Naive thymus-derived CD4-positive, alpha-beta T cell (primary cell): ENCODE measurements at places on chromosomes 2 and 18.

- DNase-seq = no peak
These were observed 25.9 kb upstream of the RFX8 start for GRCh38 chr2:101500860-101501259.

DNA sequence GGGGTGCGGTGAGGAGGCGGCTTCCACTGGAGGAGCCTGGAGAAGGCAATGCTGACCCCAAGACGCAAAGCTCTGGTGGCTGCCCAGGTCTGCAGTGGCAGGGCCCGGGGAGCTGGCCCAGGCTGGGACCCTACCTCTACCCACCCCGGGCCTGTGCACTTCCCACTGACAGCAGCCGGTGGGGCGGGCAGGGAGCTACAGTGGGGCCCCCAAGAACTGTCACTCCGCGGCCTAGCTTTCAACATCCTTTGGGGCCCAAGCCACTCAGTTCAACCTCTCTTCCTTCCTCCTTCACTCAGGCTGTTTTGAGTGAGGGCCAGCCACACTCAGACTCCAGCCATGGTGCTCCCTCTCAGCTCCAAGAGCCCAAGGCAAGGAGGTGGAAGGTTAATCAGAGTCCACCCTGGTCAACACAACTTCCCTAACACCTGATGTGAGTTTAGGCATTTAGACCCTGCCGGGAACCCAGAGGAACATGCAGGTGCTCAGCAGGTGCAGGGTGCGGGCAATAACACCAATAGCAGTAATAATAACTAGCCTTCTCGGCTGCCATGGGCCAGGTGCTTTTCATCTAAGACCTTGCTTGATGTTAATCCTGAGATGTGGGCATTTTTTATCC lies 93.6 kb downstream of the ZFP36L2 start:
- no peak for DNase-seq

DNA sequence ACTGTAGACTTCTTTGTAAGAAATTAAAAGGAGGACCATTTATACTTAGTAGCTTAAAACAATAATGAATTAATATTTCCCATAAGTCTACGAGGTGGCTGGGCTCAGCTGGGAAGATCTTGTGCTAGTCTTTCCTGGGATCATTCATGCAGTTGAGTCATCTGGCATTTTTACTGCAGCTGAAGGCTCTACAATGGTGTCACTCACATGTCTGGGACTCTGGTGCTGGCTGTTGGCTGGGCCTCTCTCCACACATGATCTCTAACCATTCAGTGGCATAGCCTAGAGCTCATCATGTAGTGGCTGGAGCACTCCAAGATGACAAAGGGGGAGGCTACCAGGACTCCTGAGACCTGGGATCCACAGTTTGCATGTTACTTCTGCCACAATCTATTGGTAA lies 35.5 kb downstream of the CLASP1 start:
- DNase-seq = no peak

- no peak for DNase-seq
These were observed 43.1 kb downstream of the ACKR3 start for GRCh38 chr2:236612737-236613136.

- DNase-seq = no peak
These were observed 69.7 kb downstream of the COBLL1 start for GRCh38 chr2:164771897-164772296.

DNA sequence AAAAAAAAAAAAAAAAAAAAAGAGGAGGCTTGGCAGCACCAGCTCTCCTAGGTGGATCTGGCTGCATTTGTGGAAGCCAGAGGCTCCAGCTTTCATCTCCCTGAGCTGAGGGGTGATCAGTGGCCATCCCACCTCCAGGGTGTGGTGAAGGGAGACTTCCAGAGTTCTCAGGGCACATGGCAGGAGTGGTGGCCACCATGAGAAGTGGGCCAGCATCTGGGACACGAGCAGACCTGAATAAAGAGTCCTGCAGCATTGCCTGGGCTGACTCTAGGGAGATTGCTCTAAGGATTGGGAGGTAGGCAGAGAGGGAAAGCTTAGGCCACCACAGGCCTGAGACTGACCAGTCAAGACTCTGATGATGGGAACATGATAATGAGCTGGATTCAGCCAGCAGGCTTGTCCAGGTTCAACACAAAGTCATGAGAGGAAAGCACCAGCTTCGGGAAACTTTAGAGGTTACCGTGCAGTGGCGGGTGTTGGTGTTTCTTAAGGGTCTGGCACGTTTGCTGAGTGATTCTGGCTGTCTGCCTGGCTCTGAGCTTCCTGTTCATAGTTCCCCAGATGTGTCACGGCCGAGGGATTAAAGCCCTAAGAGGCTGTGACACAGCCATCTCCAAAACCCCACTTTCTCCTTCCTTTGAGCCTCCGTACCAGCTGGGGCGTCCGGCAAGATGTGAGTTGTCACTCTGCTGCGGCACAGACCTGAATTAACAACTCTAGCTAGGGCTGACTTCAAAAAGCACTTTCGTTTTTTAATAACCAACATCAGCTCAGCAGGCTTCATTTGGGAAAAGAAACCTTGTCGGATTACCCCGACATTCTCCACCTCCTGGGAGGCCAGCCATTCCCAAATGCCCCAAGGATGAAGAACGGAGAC lies 38.3 kb upstream of the IL1R1 start:
- DNase-seq = no peak

DNA sequence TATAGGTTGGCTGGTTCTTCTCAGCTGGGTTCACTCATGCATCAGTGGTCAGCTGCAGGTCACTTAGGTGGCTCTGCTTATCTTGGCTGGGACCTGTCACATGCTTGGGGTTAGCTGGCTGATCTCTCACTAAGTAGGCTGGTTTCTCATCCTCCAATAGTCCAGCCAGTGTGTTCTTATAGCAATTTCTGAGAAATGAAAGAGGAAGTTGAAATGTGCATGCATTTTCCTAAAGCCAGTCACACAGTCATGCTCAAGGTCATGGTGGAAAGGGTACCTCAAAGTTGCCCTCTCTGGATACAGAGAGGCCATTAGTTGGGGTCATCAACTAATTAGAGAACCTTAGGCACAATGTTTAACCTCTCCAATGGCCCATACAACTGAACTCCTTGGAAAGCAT lies 64.4 kb downstream of the KLHL29 start:
- no peak for DNase-seq
